Neural crest cell (in vitro differentiated cells): ENCODE measurements at places on chromosomes 6 and 20.
A peak's percentile ranks its signal among the peaks of the same experiment; 100 is the strongest.

DNA sequence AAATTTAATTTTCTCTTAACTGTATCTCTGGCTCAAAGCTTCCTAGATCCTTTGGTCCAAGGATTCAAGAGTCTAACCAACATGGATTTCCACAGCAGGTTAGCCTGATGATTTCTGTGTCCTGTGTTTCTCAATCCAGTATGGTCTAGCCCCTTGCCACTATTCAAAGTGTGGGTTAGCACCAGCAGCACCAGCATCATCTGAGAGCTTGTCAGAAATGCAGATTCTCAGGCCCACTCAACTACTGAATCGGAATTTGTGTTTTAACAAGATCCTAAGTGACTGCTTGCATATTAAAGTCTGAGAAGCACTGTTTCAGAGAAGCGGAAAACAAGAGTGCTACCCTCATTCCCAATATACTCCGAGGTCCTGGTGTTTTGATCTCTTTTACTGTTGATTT lies 133.8 kb upstream of the PRDM1 start:
- H3K36me3 ChIP-seq: no peaks in the 10 kb centered on the region
- no peaks in the 10 kb centered on the region for H3K27me3 ChIP-seq
- no peak overlapping the region for H3K4me3 ChIP-seq
- no peak overlapping the region for H3K27ac ChIP-seq

DNA sequence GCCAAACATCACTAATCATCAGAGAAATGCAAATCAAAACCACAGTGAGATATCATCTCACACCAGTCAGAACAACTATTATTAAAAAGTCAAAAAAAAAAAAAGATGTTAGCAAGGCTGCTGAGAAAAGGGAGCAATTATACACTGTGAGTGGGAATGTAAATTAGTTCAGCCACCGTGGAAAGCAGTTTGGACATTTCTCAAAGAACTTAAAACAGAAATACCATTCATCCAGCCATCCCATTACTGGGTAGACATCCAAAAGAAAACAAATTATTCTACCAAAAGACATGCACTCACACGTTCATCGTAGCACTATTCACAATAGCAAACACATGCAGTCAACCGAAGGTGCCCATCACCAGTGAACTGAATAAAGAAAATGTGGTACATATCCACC lies 213.9 kb downstream of the TTLL2 start:
- no peaks in the 10 kb centered on the region for H3K27me3 ChIP-seq
- no peak overlapping the region for H3K4me3 ChIP-seq
- no peak overlapping the region for H3K27ac ChIP-seq
- peaks cover 11% of the 10 kb centered on the region for H3K36me3 ChIP-seq
- no peak for DNase-seq
- peaks cover 9% of the 10 kb centered on the region for H3K4me1 ChIP-seq

DNA sequence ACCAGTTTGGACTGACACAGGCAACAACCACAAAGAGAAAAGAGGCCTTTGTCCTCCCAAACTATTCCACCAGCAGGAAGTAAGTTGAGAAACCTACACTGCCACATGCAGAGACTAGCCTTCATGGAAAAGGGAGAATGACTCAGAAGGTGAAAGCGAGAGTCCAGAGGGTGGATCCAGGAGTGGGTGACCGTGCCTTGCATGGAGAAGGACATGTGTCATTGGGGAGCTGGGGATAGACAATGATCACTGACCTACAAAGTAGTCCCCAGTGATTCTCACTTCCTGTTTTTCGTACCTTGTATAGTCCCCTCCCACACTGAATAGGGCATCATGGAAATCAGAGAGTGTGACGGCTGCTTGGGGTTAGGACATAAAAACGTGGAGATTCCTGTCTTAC lies 91.9 kb downstream of the MYLK4 start:
- H3K4me1 ChIP-seq: no peaks in the 10 kb centered on the region
- no peaks in the 10 kb centered on the region for H3K27me3 ChIP-seq
- no peak overlapping the region for H3K4me3 ChIP-seq
- DNase-seq: no peak

DNA sequence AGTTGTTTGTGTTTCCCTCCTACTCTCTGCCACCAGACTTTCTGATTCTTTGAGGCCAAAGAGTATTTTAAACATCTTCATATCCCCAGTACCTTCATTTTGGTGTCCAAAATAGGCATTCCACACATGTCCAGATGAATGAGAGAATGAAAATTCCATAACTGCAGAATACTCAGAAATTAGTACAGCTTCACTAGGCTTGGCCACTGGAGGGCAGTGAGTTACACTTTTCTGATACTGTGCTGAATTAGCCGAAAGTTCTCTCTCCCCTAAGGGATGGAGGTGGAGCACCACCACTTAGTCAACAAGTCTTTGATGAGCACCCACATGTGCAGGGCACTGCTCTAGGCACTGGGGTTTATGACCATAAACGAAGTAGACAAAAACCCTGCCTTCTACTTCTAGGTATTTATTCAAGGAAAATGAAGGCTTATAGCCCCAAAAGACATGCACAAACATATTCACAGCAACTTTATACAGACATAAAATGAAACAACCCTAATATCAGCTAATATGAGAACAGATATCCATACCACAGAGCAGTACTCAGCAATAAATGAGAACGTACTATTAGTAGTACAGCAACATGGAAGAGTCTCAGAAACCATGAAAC lies 46.1 kb upstream of the TMEM217 start:
- DNase-seq: peak; percentile 20
- H3K27ac ChIP-seq: no peak overlapping the region
- H3K4me3 ChIP-seq: no peak overlapping the region
- peaks cover 8% of the 10 kb centered on the region for H3K4me1 ChIP-seq
- no peaks in the 10 kb centered on the region for H3K36me3 ChIP-seq

- DNase-seq: no peak
- no peaks in the 10 kb centered on the region for H3K27me3 ChIP-seq
- peaks cover 4% of the 10 kb centered on the region for H3K4me1 ChIP-seq
- no peak overlapping the region for H3K4me3 ChIP-seq
- H3K36me3 ChIP-seq: no peaks in the 10 kb centered on the region
Measured at GRCh38 chr20:62624325-62624690, 18.0 kb upstream of the SLCO4A1 start.

DNA sequence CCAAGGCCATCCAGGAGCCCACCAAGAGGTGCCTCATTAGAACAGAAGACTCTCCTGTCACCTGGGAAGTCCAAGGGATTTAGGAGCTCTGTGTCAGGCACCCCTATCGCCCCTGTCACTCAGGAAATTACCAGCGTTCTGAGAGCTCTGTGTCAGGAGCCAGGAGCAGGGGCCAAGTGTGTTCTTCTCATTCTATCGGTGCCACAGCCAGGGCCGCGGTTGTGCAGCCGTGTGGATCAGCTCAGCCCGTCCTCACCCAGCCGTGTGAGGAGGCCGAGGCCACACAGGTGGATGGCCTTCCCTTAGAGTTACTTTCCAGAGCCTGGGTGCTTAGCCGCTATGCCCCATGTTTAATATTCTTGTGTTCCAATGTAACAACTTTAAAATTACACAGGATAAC lies 9.8 kb downstream of the MTG2 start:
- no peaks in the 10 kb centered on the region for H3K36me3 ChIP-seq
- no peaks in the 10 kb centered on the region for H3K27me3 ChIP-seq
- H3K27ac ChIP-seq: peak overlapping the region; percentile 13
- no peak overlapping the region for H3K4me3 ChIP-seq
- DNase-seq: no peak

DNA sequence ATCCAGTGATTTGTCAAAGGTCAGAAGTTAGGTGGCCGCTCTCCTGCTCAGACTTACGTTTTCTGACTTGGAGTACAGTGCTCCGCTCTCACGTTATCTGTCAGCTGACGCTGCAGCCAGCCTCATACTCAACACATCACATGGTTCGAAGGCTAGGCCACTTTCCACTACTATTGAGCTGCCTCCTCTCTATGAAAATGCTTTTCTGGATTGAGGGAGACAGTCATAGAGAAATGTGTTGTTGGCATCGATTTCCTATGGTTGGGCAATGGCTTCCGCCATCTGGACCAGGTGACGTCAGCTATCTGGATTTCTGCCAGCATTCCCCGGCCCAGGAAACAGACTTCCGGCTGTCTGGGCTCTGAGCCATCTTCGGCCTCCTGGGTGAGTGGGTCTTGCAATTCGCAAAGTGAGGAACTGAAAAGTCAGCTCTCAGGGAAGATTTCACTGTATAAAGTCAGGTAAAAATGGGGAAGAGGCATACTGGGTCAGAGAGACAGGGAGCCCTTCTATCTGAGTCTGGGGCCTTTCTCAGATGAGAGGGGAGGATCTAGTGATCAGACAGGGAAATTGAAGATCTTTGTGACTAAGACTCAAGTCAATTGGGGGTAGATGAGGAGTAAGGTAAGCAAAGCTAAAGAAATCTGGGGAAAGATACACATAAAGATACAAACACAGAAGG lies 37.5 kb upstream of the IER3 start:
- H3K4me1 ChIP-seq: peaks cover 18% of the 10 kb centered on the region
- H3K27ac ChIP-seq: no peak overlapping the region
- no peaks in the 10 kb centered on the region for H3K27me3 ChIP-seq
- H3K4me3 ChIP-seq: no peak overlapping the region
- no peak for DNase-seq

DNA sequence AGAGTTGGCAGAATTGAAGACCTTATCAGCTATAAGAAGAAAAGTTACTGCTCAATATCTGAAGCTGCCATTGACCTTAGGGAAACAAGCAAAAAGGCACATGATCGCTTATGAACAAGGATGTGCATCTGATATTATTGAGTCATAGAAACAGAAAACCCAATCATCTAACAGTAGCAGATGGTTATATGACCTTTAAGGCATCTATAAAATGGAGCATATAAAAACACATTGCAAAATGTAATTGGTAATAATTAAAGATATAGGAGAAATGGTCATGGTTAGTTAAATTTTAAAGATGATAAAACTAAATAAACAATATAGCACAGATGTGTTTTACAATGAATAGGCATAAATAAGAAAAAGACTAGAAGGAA lies 260.1 kb upstream of the TAB2 start:
- H3K27ac ChIP-seq: no peak overlapping the region
- no peaks in the 10 kb centered on the region for H3K36me3 ChIP-seq
- no peak overlapping the region for H3K4me3 ChIP-seq
- H3K27me3 ChIP-seq: no peaks in the 10 kb centered on the region

DNA sequence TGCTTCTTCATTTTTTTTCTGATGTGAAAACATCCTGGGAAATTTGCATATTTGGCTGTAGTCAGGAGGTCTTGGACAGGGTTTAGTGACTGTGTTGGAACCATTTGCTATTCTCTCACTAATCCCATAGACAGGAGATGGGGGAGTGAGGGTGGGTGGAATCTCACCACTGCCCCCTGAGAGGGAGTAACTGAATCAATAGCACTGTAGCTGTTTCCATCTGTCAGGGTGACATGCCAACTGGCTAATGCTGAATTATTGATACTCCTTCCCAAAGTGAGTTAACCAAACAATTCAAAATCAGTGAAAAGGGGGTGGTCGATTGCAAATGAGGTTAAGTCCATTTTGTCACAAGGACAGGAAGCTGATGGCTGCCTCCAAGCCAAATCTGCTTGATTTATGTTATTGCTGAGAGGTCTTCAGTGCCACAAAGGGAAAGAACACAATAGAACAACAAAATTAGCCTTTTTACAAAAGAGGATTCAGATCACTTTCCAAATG lies 55.1 kb upstream of the B3GAT2 start:
- no peak overlapping the region for H3K27ac ChIP-seq
- no peaks in the 10 kb centered on the region for H3K27me3 ChIP-seq
- DNase-seq: no peak
- no peak overlapping the region for H3K4me3 ChIP-seq

GRCh38 chr20:43525021-43525420 lies 17.5 kb downstream of the L3MBTL1 start:
- no peak for DNase-seq
- H3K36me3 ChIP-seq: peaks cover 6% of the 10 kb centered on the region
- no peak overlapping the region for H3K27ac ChIP-seq
- no peaks in the 10 kb centered on the region for H3K4me1 ChIP-seq
- no peak overlapping the region for H3K4me3 ChIP-seq

DNA sequence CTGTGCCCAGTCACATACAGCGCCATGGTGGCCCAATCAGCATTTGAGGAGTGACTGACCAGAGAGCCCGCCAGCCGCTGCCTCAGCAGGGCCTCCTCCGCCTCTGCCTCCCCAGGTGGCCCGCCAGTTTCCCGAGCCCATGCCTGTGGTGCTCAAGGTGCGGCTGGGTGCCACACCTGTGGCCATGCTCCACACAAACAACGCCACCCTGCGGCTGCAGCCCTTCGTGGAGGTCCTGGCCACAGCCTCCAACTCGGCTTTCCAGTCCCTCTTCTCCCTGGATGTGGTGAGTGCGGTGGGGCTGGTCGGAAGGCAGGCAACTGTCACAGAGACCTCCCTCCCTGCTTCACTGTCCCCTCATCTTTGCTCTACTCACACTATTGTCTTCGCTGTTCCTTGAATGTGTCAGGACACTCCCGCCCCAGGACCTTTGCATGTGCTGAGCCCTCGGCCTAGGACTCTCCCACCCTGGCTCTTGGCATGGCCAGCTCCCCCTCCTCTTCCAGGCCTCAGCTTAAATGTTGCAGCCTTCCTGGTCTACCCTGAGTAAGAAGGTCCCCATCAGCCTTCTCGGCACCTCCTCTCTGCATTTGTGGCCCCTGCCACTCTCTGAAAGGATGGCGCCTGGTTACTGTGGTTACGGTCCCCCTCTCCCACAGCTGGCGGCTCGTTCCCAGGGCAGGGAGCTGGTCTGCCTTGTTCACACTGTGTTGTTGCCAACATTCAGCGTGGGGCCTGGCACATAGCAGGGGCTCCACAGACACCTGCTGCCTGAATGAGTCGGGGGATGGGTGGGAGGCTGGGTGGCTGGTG lies 11.8 kb upstream of the BPIFB6 start:
- H3K4me3 ChIP-seq: no peak overlapping the region
- peaks cover 2% of the 10 kb centered on the region for H3K27me3 ChIP-seq

- peaks cover 25% of the 10 kb centered on the region for H3K27me3 ChIP-seq
- no peak for DNase-seq
- no peak overlapping the region for H3K4me3 ChIP-seq
- peaks cover 51% of the 10 kb centered on the region for H3K4me1 ChIP-seq
Measured at GRCh38 chr6:37516920-37517405, 17.3 kb upstream of the CCDC167 start.

GRCh38 chr6:169985121-169986015 lies 233.9 kb downstream of the ERMARD start:
- peaks cover 3% of the 10 kb centered on the region for H3K27me3 ChIP-seq
- no peak overlapping the region for H3K4me3 ChIP-seq
- no peak overlapping the region for H3K27ac ChIP-seq
- no peaks in the 10 kb centered on the region for H3K36me3 ChIP-seq
- no peak for DNase-seq
- peaks cover 3% of the 10 kb centered on the region for H3K4me1 ChIP-seq

- peaks cover 12% of the 10 kb centered on the region for H3K36me3 ChIP-seq
- no peak for DNase-seq
- H3K4me1 ChIP-seq: no peaks in the 10 kb centered on the region
- no peak overlapping the region for H3K27ac ChIP-seq
Measured at GRCh38 chr6:135514706-135515105, 17.2 kb upstream of the AHI1 start.
